Esophagus squamous epithelium (tissue), 5 donors: ENCODE measurements at places on chromosomes 13 and 19.
A peak's percentile ranks its signal among the peaks of the same experiment; 100 is the strongest.

DNA sequence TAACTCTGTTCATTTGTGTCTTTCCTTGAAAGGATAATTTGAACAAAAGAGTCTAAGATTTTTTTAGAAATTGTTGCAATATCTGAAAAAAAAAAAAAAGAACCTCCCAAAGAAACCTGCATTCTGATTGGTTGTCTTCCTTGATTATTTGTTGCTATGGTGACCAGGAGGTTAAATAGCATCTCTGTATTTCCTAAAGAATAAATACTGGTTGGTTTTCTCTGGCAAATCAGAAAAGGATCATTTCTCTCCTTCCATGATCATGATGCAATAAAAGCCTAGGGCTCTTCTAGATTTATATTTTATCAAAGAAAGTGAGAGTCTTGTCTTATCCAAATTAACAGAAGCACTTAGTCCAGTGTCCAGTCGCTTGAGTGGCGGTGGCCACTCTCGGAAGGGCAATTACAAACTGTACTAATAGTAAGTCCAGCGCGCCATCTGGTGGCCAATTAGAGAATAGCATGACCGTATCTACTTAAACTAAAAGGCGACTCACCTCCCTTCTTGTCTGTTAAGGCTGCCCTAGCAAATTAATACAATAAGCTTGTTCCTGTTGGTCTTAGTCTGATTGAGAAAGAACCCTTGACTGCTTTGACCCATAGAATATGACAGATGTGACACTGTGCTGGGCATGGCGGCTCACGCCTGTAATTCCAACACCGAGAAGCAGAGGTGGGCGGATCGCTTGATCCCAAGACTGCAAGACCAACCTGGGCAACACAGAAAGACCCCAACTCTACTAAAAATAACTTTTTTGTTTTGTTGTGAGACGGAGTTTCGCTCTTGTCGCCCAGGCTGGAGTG lies 47.0 kb upstream of the PNMA8B start:
- peak; percentile 64 for DNase-seq

GRCh38 chr13:103466761-103467160 lies 400.5 kb upstream of the SLC10A2 start:
- no peak for DNase-seq

GRCh38 chr13:66492479-66492878 lies 737.7 kb downstream of the PCDH9 start:
- DNase-seq, result no peak

GRCh38 chr19:35692010-35692409 lies 12.3 kb upstream of the ZBTB32 start:
- no peak for DNase-seq

GRCh38 chr19:50739132-50739913 lies 16.2 kb downstream of the CLEC11A start:
- no peak for DNase-seq

DNA sequence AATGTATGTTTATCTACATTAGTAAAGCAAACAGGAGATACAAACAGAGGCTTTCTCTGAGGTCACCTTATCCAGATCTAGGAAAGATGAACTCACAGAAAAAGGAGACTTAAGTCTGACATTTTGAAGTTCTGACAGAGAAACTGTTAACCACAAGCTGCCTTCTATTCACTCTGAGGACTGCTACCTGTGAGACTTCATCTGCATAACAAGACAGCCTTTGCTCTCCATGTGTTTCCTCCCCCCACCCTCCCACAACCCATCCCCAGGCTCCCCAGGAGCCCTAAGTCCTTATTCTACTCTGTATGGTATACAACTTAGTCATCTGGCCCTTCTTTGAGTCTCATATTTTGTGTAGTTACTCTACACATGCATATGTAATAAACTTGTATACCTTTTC lies 699.0 kb downstream of the FGF9 start:
- DNase-seq, result no peak

DNA sequence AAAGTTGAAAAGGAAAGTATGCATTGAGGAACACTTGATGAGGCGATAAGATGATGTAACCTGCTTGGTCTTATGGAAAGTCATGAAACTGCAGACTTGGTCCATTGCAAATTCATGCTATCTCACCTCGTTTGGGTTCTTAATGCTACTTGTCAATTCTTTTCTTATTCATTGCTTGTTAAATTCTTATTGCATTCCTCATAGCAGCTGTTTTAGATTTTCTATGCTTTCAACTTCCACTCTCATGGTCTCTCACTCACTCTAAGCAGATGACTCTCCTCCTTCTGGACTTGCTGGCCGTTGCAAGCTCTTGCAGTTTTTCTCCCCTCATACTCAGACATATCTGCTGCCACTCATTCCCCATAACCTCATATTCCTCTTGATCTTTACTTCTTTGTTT lies 67.8 kb upstream of the CSNK1A1L start:
- DNase-seq, result no peak

DNA sequence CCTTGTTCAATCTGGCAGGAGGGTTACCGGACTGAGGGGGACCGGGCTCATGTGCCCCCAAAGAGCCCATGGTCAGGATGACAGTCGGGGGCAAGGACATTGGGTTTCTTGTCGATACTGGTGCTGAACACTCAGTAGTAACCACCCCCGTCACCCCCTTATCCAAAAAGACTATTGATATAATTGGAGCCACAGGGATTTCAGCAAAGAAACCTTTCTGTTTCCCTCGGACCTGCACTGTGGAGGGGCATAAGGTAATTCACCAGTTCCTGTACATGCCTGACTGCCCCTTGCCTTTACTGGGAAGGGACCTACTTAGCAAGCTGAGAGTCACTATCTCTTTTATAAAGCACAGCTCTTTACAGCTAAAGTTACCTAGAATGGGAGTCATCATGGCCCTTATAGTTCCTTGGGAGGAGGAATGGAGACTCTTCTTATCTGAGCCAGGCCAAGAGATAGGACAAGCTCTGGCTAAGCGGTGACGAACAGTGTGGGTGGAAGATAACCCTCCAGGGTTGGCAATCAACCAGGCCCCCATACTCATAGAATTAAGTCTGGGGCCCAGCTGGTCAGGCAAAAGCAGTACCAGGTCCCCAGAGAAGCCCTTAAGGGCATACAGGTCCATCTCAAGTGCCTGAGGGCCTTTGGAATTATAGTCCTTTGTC lies 603.7 kb downstream of the UQCRFS1 start:
- DNase-seq, result no peak

DNA sequence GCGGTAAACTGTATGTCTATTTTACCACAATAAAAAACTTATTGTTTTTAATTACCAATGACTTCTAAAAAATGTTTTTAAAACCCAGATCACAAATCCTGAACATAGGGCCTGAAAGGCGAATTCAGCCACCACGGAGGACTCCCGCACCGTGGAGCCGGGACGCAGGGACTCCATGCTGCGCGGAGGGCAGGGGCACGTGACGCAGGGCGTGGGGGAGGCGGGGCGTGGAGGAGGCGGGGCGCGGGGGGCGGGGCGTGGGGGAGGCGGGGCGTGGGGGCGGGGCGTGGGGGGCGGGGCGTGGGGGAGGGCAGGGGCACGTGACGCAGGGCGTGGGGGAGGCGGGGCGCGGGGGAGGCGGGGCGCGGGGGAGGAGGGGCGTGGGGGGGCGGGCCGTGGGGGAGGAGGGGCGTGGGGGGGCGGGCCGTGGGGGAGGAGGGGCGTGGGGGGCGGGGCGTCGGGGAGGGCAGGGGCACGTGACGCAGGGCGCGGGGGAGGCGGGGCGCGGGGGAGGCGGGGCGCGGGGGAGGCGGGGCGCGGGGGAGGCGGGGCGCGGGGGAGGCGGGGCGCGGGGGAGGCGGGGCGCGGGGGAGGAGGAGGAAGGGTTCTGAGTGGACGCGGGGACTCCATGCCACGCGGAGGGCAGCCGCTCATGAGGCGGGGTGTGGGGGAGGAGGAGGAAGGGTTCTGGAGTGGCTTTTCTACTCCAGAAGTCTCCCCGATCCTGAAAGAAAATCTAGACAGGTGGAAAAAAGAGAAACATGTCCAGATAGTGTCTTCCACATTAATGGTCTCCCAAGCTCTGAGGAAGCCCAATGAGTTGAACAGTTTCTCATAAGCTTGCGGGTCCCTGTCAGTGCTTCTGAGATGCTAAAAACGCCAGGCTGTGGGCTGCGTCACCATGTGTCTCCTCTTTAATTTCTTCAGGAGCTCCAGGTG lies 4.4 kb upstream of the PROZ start:
- DNase-seq, result peak; percentile 35

DNA sequence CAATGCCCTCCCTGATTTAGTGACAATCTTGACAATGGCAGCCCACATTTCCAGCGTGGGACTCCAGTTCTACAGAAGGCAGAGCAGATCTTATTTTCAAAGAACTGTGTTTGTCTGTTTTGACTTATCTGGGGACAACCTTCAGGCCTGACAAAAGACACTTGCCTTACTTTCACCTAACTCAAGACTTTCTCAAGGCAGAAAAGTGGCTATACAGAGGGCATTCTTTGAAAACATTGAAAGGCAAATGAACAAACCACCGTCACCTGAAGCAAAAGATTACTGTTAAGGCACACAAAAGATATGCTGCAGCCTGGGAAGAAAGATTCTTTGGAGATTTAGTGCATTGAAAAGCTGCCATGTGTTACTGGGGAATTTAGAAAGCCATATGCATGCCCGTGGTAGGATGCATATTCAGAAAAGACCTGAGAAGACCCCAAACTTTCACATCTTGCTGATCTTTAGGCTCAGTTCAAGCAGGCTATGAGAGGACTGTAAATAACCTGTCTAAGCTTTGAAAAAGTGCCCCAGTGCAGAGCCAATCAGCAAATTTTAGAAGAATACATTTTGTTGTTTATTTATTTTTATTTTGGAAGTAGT lies 82.8 kb downstream of the TSC22D1 start:
- no peak for DNase-seq

DNA sequence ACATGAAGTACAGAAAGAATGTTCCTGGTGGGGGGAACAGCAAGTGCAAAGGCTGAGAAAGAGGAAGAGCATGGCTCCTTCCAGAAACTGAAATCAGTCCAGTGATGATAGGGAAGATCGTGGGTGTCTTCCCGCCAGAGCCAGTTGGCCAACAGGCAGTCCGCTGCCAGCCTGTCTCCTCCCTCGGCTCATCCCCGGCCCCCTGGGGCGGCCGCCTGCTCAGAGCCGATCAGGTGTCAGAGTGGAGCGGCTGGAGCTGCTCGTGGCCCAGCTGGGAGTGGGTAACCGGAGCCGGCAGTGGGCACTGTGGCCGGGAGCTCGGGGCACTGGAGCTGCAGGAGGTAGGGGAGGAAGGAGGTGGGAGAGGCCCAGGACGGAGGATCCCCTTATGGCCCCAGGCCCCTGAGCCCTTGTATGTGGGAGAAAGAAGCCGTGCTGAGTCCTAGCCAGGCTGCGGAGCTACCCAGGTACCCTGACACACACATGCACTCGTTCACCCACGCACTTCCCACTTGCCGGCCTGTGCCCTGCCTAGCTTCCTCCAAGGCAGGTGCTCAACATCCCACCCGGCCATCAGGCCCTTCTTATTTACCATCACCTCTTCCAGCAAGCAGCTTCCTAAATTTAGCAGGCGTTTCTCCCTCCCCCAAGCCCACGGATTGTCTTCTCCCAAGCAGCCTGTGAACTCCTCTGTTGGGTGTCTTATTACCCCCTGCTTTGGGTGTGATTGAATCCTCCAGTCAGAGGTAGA lies 1.7 kb downstream of the ANKRD24 start:
- no peak for DNase-seq

GRCh38 chr19:3528080-3528479 lies 10.9 kb upstream of the TEKTIP1 start:
- no peak for DNase-seq

DNA sequence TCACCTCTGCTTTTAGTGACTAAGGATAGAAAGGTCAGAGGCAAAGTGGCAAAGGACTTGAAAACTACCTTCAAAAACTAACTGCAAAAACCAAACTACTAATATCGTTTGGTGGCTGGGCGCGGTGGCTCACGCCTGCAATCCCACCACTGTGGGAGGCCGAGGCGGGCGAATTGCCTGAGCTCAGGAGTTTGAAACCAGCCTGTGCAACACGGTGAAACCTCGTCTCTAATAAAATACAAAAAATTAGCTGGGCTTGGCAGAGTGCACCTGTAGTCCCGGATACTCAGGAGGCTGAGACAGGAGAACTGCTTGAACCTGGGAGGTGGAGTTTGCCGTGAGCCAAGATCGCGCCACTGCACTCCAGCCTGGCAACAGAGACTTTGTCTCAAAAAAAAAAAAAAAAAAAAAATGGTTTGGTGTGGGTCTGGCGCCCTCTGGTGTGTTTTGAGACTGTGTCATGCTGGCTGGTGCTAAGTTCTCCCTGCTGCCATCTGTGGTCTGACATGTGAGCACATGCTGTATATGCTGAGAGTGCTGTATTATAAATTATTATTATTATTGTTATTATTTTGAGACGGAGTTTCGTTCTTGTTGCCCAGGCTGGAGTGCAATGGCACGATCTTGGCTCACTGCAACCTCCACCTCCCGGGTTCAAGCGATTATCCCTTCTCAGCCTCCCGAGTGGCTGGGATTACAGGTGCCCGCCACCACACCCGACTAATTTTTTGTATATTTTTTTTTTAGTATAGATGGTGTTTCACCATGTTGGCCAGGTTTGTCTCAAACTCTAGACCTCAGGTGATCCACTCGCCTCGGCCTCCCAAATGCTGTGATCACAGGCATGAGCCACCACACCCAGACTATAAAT lies 36.0 kb upstream of the RNF17 start:
- DNase-seq, result no peak

DNA sequence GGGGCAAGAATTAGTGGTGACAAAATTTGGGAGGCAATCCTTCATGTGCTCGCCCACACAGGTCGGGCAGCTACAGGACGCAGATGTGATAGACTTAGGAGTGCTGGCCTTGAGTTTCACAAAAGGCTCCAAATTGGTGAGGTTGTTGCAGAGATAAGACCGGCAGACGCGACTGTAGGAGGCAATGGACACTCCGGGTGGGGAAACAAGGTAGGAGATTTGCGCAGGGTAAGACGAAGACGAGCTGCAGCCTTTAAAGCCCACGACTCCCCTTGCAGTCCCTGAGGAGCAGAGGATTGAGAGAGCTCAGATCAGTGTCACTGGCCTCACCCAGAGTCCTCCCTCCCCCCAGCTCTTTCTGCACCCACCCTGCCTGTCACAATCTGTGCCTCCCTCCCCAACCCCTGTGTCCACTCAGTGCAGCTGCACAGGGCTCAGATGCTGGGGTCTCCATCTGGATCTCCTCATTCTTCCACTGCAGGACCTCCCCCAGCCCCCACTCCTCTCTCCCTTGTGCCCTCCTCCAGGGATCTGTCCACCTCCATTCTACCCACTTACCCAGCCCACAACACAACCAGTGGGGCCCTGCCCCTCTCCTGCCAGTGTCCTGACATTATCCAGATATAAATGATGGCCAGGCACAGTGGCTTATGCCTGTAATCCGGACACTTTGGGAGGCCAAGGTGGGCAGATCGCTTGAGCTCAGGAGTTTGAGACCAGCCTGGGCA lies 6.3 kb downstream of the LYPD4 start:
- no peak for DNase-seq

GRCh38 chr19:19538061-19538784 lies at the start of gene CILP2:
TSS of gene CILP2 (plus strand) at chr19:19538265. CDS start at chr19:19538350, 85 bp downstream.
- no peak for DNase-seq

GRCh38 chr13:101757446-101758039 lies 305.1 kb downstream of the ITGBL1 start:
- DNase-seq, result no peak
